ENCODE measurements at places on chromosomes 11 and 22. TPM values are rescaled to one million over a fixed set of nuclear protein-coding genes. Genes with fewer than 3 reads are reported as not detected.

PGA5 gene
- not detected for total RNA-seq

FGF4 gene
- not detected for total RNA-seq

RBMXL2 gene
- 0.10 TPM for total RNA-seq

GGTLC3 gene
- total RNA-seq, result not detected

SYCE3 gene
- not detected for total RNA-seq

TYR gene
- total RNA-seq, result not detected

OR8G1 gene
- not detected for total RNA-seq

DNA sequence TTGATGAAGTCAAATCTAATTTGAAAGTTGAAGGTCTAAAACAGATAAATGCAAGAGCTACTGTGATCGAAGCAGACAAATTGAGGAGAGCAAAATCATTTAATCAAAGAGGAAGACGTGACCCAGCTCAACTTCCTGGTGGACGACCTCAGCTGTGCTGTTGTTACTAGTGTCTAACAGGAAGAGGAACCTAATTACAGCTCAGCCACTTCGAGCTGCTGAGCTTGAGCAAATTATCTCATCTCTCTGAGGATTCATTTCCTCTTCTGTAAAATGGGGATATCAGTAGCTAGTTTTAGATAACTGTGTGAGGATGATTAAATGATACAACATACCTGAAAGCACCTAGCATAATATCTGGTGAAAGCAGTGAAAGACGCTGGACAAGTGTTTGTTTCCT, 48.6 kb upstream of the OLFML1 start:
- no peaks in the 10 kb centered on the region for H3K36me3 ChIP-seq
- H3K27me3 ChIP-seq, result no peaks in the 10 kb centered on the region
- no peak overlapping the region for H3K27ac ChIP-seq
- DNase-seq, result no peak
- H3K4me1 ChIP-seq, result no peaks in the 10 kb centered on the region
- no peak overlapping the region for H3K4me3 ChIP-seq

DNA sequence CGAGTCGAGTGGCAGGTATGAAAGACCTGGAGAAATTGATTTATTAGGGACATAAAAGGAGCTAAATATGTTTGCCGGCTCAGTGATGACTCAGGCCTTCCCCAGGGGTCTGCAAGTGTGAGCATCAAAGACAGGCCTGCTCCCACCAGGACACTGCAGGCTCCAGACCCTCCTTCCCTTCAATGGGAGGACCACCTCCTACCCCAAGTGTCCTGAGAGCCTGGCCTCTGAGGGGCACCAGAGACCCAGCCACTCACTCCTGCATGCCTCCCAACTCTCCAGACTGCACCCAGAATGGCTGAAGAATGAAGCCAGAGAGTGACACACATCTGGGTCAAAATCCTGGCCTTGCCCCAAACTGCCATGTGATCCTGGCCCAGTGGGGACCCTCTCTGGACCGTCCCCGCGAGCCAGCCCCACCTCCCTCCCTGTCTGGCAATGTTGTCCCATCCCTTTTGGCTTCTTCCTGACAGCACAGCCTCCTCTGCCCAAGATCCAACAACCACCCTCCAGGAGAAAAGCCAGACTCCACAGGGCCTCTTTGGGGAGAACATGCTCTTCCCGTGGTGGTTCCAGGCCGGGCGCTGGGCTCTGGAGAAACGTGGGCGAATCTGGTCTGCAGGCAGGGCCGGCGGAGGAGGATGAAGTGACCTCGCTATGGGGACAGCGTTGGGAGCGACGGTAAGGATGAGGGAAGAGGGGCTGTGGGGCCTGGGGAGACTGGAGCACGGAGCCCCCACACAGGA, 36.2 kb downstream of the CYTH4 start:
- H3K36me3 ChIP-seq, result no peaks in the 10 kb centered on the region
- no peak overlapping the region for H3K4me3 ChIP-seq
- no peaks in the 10 kb centered on the region for H3K27me3 ChIP-seq
- H3K4me1 ChIP-seq, result peaks cover 20% of the 10 kb centered on the region
- no peak overlapping the region for H3K27ac ChIP-seq
- no peak for DNase-seq

- no peak for DNase-seq
- no peaks in the 10 kb centered on the region for H3K36me3 ChIP-seq
- H3K4me3 ChIP-seq, result no peak overlapping the region
- H3K4me1 ChIP-seq, result no peaks in the 10 kb centered on the region
- H3K27ac ChIP-seq, result no peak overlapping the region
Observed at GRCh38 chr11:15346907-15347306, 232.2 kb downstream of the INSC start.

GRCh38 chr11:105328061-105328460, 188.5 kb upstream of the CARD18 start:
- H3K27ac ChIP-seq, result no peak overlapping the region
- no peak for DNase-seq
- no peak overlapping the region for H3K4me3 ChIP-seq
- H3K27me3 ChIP-seq, result no peaks in the 10 kb centered on the region
- no peaks in the 10 kb centered on the region for H3K4me1 ChIP-seq
- no peaks in the 10 kb centered on the region for H3K36me3 ChIP-seq

DNA sequence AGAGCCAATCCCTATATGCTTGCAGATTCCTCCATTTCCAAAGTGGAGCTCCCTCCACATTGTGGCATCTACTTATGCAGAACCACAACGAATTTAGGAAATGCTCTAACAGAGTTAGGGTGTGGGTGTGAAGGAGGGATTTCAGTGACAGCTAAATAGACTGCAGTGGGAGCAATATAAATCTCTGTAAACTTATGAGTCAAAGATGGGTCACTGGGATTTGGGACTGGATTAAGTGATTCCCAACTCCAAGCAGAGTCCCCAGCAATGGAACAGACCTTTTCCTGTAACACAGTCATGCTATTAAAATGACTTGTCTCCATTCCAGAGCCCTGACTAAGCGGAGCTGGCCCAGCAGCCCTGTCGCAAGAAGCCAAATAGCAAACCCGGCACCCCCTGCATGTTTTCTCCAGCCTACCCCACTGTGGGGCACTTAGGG, 36.6 kb downstream of the RPL27A start:
- no peaks in the 10 kb centered on the region for H3K27me3 ChIP-seq
- no peaks in the 10 kb centered on the region for H3K36me3 ChIP-seq
- H3K4me1 ChIP-seq, result peaks cover 26% of the 10 kb centered on the region
- no peak overlapping the region for H3K4me3 ChIP-seq
- H3K27ac ChIP-seq, result peak overlapping the region; percentile 6

- H3K36me3 ChIP-seq, result peaks cover 5% of the 10 kb centered on the region
- no peak overlapping the region for H3K4me3 ChIP-seq
Observed at GRCh38 chr22:42837556-42837955, 19.5 kb downstream of the ARFGAP3 start.

DNA sequence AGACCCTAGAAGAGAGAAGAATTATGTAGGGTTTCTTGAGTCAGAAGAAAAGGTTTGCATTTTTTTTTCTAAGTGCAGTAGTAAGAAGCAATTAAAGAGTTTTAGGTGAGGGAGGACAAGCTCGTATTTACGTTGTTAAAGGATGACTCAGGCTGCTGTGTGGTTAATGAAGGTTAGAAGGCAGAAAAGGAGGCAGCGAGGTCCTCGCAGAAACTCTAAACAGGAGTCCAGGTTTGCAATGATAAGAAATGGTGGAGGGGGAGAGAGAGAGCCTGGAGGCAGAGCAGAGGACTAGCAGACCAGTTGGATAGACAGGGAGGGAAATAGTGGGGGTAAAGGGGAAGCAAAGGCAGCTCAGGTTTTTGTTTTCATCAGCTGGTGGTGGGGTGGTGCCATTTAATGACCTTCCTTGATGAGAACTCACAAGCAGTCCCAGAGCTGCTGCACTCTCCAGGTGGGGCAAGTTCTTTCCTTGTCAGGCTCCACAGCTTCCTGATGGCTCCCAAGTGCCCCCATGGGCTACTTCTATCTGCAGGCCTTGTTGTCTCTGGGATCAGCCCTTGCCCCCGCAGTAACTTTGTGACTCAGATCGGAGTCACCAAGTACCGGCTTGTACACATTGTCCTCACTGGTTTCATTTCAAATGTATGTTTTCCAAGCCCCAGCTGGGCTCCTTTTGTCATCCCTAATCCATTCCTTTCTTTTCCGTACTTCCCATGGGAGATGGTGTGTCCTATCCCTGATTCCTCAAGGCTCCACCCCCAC, 8.3 kb upstream of the INSC start:
- H3K27me3 ChIP-seq, result no peaks in the 10 kb centered on the region
- no peaks in the 10 kb centered on the region for H3K36me3 ChIP-seq
- DNase-seq, result no peak
- H3K27ac ChIP-seq, result no peak overlapping the region

DNA sequence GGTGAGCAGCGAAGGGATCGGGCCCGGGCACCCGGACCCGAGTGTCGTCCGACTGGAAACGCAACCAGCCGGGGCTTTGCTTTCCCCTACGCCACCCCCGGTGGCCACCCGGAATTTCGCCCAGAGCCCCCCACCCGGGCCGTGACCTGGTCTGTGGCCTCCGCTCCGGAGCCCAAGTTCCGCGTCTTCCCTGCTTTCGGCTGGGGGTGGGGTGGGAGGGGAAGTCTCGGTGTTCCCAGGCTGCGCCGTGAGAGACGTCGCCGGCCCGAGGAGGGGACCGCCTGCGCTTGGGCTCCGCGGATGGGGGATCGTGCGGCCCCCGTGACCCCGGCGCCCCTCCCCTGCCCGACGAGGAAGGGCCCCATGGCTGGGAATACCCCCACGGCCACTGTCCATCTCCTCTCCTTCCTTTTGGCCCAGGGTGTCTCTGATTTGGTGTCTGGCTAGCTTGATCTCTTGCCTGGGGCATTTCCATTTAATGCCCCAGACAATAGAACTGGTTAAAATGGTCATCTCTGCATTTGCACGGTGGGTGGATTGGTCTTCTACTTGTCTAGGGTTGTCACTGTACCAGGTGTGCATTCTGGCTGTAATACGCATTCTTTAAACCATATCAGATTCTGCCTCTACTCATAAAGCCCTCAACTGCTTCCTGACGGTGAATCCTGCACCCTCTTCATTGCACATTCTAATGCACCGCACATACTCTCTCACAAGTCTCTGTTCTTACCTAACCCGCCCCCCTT, 789 bp downstream of the SIK2 start:
- DNase-seq, result no peak
- peaks cover 25% of the 10 kb centered on the region for H3K4me1 ChIP-seq
- H3K36me3 ChIP-seq, result no peaks in the 10 kb centered on the region

DNA sequence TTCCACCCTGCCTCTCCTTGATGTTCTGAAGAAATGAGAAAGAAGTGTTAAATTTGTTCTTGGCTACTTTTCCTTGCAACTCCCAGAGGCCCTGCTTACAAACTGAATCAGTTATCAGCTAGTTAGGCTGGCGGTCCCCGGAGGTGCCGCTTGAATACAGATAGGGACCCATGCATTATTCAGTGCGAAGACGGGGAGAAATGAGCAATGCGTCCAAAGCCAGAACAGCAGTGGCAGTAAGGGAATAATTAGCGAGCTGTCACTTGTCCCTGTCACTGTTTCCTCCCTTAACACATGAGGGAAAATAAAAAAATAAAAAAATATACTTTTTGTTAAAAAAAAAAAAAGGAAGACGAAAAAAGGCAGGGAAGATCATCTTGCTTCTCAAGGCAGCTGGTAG, 528.1 kb downstream of the MN1 start:
- H3K27ac ChIP-seq, result no peak overlapping the region
- H3K4me3 ChIP-seq, result no peak overlapping the region
- no peaks in the 10 kb centered on the region for H3K27me3 ChIP-seq
- no peaks in the 10 kb centered on the region for H3K36me3 ChIP-seq
- no peaks in the 10 kb centered on the region for H3K4me1 ChIP-seq
- DNase-seq, result no peak

DNA sequence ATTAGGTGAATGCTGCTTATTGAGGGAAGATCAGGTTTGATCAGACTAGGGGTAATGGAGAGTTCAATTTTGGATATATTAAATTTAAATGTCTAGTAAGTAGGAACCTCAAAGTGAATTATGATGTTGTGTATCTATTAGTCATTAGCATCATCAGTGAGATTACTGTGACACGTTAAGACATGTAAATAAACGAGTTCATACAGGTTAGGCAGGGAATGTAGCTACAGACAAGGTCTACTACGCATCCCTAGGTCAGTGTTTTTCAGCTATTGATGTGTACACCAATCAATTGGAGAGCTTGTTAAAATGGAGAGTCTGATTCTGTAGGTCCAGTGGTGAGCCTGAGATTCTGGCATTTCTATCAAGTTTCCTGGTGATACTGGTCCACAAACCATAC, 120.1 kb upstream of the LRRC4C start:
- no peak overlapping the region for H3K4me3 ChIP-seq
- no peak for DNase-seq
- H3K4me1 ChIP-seq, result no peaks in the 10 kb centered on the region
- no peaks in the 10 kb centered on the region for H3K27me3 ChIP-seq
- H3K27ac ChIP-seq, result no peak overlapping the region
- H3K36me3 ChIP-seq, result no peaks in the 10 kb centered on the region

- no peaks in the 10 kb centered on the region for H3K36me3 ChIP-seq
- H3K27me3 ChIP-seq, result no peaks in the 10 kb centered on the region
- no peak overlapping the region for H3K4me3 ChIP-seq
- H3K4me1 ChIP-seq, result 0 out of 2 replicates have a peak, but pooled peaks cover 3% of the 10 kb centered on the region
Observed at GRCh38 chr11:105468154-105468553, 141.7 kb upstream of the GRIA4 start.

DNA sequence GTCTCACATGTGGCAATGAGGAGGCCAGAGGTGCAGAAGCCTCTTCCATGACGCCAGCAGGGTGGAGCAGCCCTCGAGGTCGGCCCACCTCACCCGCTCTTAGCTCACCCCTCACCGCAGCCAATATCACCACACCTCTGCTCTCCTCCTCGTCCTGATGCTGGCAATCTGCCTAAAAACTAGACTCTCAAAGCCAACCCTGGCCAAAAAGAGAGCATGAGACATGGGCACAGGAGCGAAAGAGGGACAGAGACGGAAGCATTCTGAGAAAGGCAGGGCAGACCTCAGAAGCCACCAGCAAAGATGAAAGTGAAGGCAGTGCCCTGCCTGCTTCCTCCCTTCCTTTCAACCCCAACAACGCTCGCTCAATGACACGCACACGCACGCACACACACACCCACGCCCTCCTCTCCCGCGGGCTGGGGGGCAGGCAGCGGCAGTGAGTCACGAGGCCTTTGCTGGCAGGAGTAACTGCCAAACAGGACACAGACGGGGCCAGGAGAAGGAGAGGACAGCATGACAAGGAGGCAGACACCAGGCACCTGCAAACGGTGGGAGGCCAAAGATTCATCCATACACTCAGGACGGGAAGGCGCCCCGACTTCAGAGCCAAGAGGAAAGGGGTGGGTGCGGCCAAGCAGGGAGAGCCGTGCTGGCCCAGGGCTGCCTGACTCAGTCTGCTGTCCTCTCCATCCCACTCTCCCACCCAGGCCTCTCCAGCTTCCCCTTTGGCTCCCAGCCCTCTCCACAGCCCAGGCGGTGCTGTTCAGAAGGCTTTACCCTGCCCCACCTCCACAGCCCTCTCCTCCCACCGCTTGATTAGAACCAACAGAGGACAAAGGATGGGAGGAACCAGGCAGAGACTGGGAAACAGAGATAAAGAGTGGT, 11.4 kb downstream of the IGSF9B start:
- H3K27me3 ChIP-seq, result no peaks in the 10 kb centered on the region
- DNase-seq, result no peak
- H3K4me3 ChIP-seq, result no peak overlapping the region
- H3K36me3 ChIP-seq, result no peaks in the 10 kb centered on the region

Measured in Panc1 (cell line).